Skin of body (tissue), 3 donors: ENCODE measurements at places on chromosomes 7 and 10. TPM values are rescaled to one million over a fixed set of nuclear protein-coding genes. Genes with fewer than 3 reads are reported as not detected.

STARD3NL gene
- total RNA-seq = 22.0 TPM

RAB11FIP2 gene
- 32.7 TPM for total RNA-seq

NEBL gene
- 29.3 TPM for total RNA-seq

SFTPA1 gene
- not detected for total RNA-seq

CFAP70 gene
- 3.4 TPM for total RNA-seq

HOXA13 gene
- total RNA-seq = 1.4 TPM

AKR1C8 gene
- total RNA-seq = 1.5 TPM

MYO1G gene
- total RNA-seq = 2.6 TPM

MLXIPL gene
- total RNA-seq = 22.3 TPM

DNA sequence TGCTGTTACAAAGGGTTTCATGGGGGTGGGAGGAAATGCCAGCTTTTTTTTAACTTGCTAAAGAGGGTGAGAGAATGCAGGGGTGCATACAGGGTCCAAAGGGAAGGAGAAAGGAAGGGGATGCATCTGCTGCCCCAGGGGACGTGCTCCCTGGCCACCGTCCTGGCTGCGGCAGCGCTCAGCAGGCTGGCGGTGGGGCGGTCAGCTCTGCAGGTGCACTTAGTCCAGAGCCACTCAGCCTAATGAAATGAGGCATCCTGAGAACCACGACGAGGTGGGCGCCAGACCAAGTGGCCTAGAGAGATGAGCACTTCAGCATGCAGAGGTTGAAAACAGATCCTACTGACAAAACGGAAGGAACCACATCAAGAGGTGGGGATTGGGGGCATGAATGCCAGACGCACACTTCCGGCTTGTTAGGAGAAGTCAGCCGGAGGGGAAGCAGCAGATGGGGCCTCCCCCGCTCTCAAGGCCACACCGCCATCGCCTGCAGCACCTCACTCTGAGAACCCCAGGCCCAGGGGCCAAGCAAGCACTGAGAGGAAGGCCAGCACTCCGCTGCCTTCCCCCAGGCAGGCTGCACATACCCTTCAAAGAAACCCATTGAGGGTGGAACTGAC lies 94.5 kb downstream of the MAD1L1 start:
- peak; percentile 22 for DNase-seq

GRCh38 chr7:22591271-22591670 lies 91.3 kb upstream of the STEAP1B start:
- peak; percentile 26 for DNase-seq

DNA sequence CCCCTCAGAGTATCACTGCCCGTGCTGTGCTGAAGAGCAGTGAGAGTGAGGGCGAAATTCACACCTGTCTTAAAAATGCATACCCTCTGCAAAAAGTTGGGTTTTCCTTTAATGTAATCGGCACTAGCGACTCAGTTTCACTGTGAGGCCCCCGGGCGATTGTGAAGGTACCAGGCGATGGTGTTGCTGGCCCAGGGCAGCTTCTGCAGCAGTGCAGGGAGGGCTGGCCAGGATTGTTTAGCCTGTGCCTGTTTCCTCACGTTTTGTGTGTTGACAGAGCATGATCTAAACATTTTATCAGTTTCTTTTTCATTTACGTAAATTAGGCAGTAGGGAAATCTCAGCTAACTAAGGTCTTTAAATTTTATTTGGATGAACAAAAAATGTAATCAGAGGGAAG lies 13.3 kb downstream of the ZNF862 start:
- DNase-seq = no peak

GRCh38 chr10:29611781-29612381 lies 22.9 kb downstream of the SVIL start:
- DNase-seq = peak; percentile 75

DNA sequence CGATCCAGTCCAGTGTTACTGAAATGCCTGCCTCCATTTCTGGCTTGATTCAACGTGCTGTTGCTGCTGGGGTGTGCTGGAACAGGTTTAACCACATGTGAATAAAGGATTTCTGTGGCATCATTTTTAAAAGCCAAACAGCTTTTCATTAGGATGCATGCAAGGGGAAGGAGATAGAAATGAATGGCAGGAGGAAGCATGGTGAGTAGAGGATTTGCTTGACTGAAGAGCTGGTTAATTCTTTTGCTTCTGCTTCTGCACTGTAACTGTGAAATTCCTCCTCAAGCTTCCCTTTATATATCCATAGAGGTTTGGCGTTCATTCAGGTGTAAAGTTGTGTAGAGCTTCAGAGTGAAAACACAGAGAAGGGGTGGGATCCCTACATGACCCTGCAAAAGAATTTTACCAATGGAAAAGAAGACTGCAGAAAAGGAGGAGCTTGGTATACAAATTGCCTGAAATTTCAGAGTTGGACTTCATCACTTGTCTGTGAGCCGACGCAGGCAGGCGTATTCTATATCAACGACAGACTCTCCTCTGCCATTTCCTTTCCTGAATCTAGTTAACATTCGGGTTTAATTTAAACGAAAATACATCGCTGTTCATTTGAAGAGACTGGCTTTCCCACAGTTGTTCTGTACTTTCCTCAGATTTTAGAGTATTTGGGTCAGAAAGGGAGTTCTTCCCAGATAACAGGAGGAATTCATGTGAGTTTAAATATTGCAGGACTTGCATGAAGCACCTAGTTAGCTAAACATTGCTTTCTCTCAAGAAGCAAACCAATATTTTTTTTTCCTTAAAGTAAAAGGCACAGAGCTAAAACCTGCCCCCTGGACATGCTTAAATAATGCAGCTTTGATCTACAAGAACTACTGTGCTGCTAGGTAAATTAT lies at the start of gene SOSTDC1:
TSS of gene SOSTDC1 (minus strand) at position 270 of the 893 bp plus-strand sequence. CDS start at position 200, 70 bp downstream.
- peak; percentile 74 for DNase-seq

DNA sequence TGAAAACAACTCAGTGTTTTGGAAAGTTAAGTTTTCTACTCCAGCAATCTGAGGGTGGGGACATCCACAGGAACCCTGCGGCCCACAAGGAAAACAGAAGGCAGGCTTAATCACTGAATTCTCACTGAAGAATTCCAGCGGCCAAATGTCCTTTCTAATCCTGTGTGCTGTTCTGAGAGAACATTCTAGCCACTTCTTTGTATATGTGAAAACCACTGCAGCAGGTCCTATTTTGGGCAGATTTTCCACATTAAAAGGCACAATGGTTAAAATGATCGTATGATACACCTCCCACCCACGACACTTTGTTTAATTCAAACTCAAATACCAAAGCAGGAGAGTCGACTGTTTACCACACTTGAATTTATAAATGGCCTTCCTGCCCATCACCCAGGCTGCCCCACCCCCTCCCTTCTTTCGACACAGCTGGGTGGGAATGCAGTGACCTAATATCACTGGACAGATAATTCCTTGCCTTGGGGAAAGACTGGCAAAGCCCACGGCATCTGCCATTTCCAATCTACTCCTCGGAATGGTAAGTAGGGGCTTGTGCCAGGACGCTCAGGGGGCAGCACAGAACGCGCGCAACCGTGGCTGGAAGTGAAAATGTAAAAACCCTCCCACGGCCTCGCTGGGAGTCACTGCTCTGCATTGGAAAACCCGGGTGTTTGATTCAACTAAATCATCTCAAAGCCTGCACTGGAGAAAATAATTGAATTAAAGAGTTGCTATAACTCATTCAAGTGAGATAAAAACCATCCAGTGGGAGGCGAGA lies 67.0 kb downstream of the CTBP2 start:
- peak; percentile 47 for DNase-seq

GRCh38 chr10:114271075-114271778 lies 32.2 kb downstream of the VWA2 start:
- DNase-seq = peak; percentile 8

- peak; percentile 86 for DNase-seq
These were observed 20.7 kb upstream of the ADRB1 start for GRCh38 chr10:114022766-114023597.

DNA sequence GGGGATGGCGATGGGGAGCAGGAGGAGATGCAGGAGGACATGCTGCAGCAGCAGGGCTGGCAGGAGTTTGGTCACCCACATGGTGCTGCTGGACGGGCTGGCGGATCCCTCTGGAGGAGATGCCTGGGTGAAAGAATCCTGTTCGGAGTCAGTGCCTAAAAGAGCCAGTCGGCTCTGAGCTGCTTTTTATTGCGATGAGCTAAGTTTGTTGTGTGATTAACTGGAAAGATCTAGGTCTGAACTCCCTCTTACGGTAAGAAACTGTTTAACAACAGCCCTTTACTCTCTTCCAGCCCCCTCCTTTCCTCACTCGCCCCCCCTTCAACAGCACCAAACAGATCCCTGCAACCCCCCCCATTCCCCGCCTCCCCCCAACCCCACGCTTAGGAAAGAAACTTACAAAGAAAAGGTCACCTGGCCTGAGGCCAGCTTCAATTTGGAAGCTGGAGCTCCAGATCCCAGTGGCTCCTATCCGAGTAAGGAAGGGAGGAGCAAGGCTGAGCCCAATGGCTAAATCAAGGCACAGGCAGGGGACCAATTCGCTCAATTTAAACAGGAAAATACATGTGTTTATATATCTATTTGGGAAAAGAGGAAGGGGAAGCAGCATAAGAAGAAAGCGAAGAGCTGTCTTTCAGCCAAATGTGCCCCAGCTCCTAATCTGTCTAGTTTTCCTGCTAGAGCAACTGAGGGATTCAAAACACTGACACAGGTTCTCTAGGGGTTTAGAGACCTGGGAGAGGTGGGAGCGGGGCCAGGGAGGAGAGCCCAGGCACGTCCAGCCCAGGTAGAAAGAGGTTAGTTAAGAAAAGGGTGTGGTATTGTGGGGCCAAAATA lies at the start of gene HGF:
TSS of gene HGF (minus strand) at position 157 of the 837 bp plus-strand sequence. CDS start at position 81, 76 bp downstream.
- peak; percentile 37 for DNase-seq

- no peak for DNase-seq
These were observed 92.7 kb downstream of the FZD1 start for GRCh38 chr7:91356915-91357314.

- no peak for DNase-seq
These were observed 59.6 kb downstream of the ATOH7 start for GRCh38 chr10:68172324-68172723.

DNA sequence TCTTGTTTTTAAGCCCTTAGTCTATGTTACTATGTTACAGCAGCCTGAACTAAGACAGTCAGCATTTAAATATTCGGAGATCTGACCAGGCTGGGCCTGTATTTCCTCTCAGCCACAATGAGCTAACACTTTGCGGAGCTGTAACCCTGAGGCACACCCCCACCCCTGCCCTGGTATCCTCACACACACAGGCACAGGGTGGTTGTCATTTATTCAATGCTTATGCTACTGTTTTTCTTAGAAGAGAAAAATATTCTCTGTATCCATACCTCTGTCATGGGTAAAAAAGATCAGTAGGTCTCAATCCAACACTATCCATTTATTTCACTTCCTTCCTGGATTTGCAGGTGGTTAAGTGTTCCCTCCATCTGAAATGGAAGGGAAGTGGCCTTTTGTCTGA lies 80.3 kb upstream of the TRIL start:
- no peak for DNase-seq

DNA sequence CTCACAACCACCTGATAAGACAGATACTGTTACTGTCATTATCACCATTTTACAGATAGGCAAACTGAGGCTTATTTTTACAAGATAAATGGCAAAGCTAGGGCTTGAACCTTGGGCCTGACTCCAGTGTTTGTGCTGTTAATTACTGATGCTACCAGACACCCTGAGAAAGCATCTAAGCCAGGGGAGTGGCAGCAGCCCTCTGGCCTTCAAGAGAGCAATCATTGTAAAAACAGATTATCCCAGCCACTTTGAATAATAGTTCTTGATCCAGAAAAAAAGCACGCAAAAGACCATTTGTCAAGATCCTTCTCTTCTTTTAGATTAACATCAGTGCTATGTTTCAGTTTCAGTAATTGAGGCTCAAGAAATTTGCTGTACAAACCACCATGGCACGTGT lies 109.5 kb downstream of the PLCE1 start:
- DNase-seq = no peak

DNA sequence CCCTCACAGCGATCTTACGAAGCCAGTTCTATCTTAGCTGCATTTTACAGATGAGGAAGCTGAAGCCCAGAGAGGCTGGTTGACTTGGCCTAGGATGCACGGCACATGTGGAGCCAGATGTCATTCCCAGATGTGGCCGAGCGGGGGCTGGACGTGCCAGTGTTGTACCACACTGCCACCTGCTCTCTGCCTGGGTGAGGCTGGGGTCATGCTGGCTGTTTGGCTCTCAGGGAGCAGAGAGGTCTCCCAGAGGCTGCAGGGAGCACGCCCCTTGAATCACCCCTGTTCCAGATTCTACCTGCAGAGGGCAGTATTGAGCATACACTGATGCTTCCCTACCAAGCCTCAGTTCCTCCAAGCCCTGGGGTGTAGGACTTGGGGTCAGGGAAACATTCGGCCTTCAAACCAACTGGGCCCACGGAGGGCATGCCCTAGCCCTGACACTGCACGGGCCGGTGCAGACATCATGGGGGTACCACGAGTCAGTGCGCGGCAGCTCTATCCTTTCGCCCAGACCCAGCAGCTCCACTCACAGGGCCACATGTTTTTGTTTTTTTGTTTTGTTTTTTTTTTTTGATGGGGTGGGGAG lies 3.8 kb upstream of the GTF2IRD1 start:
- no peak for DNase-seq

GRCh38 chr10:17742918-17743317 lies 9.1 kb upstream of the TMEM236 start:
- DNase-seq = peak; percentile 28

GRCh38 chr7:115435178-115435577 lies 513.3 kb downstream of the MDFIC start:
- DNase-seq = no peak

- no peak for DNase-seq
These were observed 199.7 kb downstream of the MLLT10 start for GRCh38 chr10:21733710-21734109.

DNA sequence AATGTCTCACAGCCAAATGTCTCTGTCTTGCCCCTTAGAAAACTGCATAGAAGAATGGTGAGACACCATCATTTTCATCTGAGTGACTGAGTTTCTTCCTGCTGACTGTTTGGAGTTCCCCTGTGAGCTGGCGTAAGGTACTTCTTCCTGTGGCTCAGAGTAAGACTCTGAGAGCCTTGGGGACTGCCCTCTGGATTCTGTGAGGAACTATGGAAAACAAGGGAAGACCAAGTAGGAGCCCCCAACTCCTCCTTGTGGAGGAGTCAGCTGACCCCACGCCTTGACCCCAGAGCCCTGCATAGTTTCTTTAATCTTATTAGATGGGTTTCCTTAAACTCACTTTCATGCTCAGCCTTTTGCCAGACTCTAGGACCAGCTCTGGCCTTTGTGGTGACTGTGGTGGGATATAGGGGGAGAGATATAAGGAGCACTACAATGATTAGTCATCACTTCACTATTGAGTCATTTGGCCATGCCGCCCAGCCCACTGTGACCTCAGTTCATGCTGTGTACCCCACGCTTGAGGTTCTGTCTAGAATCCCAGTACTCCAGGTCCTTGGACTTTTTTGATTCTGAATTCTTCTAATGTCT lies 51.8 kb upstream of the FAM133B start:
- DNase-seq = no peak
